ENCODE measurements at places on chromosomes 1 and 21.

DNA sequence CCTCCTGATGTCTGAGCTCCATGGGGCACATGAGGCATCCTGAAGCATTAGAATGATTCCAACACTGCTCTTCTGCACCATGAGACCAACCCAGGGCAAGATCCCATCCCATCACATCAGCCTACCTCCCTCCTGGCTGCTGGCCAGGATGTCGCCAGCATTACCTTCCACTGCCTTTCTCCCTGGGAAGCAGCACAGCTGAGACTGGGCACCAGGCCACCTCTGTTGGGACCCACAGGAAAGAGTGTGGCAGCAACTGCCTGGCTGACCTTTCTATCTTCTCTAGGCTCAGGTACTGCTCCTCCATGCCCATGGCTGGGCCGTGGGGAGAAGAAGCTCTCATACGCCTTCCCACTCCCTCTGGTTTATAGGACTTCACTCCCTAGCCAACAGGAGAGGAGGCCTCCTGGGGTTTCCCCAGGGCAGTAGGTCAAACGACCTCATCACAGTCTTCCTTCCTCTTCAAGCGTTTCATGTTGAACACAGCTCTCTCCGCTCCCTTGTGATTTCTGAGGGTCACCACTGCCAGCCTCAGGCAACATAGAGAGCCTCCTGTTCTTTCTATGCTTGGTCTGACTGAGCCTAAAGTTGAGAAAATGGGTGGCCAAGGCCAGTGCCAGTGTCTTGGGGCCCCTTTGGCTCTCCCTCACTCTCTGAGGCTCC, 11.1 kb upstream of the RASSF5 start:
- no peak for DNase-seq

DNA sequence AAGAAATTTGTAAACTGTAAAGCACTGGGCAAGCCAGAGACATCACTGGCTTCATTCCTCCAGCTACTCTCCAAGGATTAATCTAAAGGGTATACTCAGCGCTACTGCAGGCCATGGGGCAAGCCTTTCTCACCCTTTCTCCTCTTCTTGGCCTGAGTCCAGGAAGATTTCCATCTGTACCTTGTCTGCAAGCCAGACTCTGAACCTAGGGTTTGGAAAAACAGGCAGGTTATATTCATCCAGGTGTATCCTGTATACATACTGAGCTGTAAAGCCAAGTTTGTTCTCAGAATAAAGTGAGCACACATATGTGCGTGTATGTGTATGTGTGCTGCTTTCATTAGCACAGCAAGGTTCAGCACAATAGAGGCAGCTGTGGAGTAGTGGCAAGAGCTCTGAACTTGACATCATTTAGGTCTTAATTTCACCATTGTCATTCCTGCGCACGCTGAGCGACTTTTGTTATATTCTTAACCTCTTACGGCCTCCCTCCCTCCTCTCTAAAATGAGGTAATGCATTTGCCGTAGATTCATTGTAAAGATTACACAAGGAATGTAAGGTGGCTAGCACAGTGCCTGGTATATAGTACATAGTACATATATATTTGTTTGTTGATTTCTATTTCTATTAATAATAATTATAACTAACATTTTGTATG, 128.1 kb upstream of the JUN start:
- no peak for DNase-seq

- DNase-seq, result no peak
Measured at GRCh38 chr1:156468693-156469345, 31.8 kb downstream of the MEF2D start.

DNA sequence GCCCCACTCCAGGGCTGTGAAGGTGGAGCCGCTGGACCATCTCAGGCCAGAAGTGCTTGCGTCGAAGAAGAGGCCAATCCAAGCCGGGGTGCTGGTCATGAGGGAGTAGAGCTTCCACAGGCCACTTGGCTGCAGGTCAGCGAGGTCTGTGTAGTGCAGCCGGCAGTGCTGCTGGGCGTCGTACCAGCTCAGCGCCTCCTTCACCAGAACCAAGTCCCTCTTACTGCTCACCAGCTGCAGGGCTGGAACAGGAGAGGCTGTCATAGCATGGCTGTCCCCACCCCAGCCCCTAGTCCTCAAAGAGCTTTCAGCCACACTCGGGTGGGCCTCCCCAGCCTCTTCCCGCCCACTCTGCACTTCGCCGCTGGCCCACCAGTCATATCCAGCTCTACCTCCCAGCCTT, 2.2 kb downstream of the CLEC20A start:
- DNase-seq, result no peak

DNA sequence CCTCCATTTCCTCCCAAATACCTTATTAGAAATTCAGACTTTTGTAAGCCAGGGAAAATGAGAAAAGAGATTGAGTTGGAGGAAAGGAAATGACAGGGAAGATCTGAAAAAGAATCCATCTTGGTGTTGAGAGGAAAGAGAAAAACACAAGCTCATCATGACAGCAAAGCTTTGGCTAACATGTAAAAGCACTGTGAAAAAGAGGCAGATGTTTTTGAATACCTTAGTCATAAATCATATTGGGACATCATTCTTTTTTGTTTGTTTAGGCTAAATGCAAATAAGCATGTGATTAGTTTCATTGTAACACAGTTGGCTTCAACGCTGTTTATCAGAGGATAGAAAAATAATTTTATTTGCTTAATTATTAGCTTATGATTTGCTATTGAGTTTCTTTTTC, 64.6 kb downstream of the LHX8 start:
- DNase-seq, result no peak
